ENCODE measurements at places on chromosomes 5 and 9. TPM values are rescaled to one million over a fixed set of nuclear protein-coding genes. Genes with fewer than 3 reads are reported as not detected.

- peak; percentile 17 for DNase-seq
Observed at GRCh38 chr5:38023799-38024198, 184.0 kb upstream of the GDNF start.

DNA sequence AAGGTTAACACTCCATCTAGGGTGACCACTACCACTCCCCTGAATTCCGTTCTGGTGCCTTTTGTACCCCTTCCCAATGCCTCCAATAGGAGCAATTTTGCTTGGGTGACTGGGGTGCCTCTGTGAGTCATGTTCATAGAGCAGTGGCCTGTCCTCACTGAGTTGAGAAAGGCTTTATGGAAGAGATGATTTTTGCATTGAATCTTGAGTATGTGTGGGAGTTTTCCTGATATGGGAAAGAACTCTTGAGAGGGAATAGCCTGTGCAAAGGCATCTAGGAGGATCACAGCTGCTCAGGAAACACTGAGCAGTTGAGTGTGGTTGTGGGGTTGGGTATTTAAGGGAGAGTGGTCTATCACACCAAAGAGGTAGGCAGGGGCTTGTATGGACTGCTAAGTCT lies 16.2 kb downstream of the C9orf43 start:
- no peak for DNase-seq

DNA sequence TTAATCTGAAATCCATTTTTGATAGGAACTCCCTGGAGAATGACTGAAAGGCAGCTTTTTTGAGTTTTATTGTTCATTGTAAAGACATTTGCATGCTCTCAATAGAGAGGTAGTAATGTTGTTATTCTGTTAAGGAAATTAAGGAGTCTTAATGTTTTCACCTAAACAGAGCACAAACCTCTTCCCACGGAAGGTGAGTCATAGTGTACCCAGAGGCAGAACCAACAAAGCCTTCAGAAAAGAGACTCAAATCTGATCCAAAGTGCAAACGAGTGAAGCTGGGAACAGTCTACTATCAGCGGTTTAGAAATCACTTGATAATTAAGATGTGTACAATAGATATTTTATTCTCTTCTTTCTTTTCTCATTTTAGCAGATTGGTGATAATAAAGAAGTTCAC lies 470.5 kb downstream of the PLK2 start:
- peak; percentile 42 for DNase-seq

DNA sequence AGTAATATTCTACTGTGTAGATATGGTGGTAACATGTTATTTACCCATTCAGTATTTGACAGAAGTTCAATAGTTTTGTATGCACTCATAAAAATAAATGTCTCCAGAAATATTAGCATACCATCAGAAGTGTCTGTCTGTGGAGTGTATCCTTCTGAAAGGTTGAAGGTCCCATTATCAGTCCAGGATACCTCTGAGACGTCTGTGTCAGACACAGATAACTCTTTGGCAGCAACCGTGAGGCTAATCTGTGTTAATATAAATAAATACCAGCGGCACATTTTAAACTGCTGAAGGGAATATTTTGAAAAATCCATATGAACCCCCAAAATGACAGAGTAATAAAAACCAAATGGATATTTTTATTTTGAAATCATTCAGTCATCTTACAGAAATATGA lies 11.9 kb upstream of the ZNF622 start:
- no peak for DNase-seq

DNA sequence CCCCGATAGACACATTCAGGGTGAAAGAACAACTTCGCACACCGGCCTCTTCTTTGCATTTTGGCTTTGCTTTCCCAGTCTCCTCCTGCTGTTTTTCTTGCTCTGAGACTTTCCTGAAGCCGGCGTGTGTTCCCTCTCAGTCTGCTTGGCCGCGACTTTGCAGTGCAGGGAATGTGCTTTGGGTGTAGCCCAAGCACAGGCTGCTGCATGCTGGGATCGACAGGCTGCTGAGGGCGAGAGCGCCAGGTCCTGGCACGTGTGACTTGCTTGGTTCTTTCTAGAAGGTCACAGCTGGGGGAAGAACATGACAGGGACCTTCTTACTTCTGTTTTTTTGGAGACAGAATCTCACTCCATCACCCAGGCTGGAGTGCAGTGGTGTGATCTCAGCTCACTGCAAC lies 40.6 kb downstream of the TENT4A start:
- no peak for DNase-seq

Gene BNC2
- polyA plus RNA-seq = 0.27 TPM

Gene ANKRD18B
- 7.4 TPM for polyA plus RNA-seq
